ENCODE measurements at places on chromosomes 7 and 10. TPM values are rescaled to one million over a fixed set of nuclear protein-coding genes. Genes with fewer than 3 reads are reported as not detected.

Gene WDR86
- total RNA-seq = not detected

Gene OR9A2
- total RNA-seq = not detected

Gene GPNMB
- total RNA-seq = 6.3 TPM

Gene SMO
- 0.11 TPM for total RNA-seq

Gene SP8
- not detected for total RNA-seq

DNA sequence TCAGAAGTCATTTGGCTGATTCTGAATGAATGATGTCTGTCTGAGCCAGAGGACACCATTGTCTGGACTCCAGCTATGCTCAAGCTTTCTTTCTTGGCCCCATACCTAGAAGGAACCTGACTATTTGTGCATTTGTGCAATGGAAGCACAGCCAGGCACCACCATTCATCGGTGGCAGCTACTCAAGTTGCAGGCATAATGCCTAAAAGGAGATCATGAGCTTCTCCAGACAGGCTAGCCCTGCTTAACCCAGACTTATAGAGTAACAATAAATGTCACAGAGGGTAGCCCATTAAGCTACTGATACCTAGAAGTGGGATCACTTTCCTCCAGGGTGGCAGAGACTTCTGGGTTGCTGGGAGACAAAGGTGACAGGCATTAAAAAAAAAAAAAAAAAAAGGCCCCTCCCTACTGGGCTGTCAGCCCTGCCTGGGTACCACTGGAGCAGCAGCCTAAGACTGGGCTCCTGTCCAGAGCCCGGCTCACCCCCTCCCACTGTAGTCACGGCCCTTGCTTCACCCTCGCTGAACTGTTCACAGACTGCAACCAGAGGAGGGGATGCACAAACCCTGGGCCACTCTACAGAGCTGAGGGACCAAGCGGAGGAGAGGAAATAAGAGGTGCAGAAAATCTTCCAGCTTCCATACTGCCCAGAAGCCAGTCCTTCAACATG is 75.4 kb upstream of the ATP6V0A4 start:
- H3K27me3 ChIP-seq = no peaks in the 10 kb centered on the region
- no peaks in the 10 kb centered on the region for H3K36me3 ChIP-seq

DNA sequence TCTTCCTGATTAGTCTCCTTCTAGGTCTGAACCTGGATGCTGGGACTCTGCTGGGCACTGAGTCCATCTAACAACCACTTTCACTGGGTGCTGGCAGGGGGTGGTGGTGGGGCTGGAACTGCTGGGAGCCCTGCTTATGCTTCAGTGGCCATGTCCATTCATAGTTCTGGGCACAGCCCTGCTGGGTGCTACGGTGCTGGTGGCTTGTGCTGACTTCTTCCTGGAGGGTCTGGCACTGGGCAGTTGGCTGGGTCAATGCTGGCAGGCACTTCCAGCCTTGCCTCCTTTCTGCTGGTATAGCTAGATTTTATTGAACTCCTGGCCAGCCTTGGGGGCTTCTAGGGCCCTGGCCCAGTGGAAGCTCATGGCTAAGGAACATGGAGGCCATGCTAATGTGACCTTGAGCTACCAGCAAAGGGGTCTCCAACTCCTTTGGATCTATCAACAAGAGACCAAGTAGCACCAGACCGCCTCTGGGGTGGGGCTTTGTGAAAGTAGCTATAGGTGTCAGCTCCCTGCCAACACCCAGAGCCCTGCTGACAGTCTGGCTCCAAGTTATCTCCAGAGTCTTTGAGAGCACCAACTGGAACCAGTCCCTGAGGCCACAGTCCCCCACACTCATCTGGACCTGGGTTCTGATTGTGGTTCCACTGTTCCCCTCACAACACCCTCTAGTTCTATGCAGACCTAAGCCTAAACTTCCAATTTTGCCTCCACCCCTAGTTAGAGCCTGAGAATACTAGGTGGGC is 99.6 kb downstream of the MAGI2 start:
- H3K36me3 ChIP-seq = no peaks in the 10 kb centered on the region
- H3K4me3 ChIP-seq = no peak overlapping the region
- no peak for DNase-seq

DNA sequence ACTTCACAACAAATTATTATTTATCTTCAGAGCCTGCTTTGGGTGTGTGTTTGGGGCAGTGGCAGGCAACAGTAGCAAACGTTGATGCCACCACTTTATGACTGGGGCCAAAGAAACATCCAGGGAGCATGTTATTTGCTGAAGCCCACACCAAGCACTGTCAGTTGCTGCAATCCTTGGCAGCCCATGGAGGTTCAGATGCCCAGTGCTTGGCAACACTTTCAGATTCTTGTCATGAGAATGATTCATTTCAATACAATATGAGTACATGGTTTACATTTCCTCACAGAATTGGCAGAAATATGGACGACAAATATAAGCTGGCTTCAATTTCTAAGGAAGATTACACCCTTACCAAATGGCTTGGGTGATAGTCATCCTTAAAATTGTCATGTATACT is 46.5 kb upstream of the GLI3 start:
- H3K27ac ChIP-seq = no peak overlapping the region
- H3K36me3 ChIP-seq = no peaks in the 10 kb centered on the region
- no peak overlapping the region for H3K4me3 ChIP-seq
- H3K27me3 ChIP-seq = no peaks in the 10 kb centered on the region

DNA sequence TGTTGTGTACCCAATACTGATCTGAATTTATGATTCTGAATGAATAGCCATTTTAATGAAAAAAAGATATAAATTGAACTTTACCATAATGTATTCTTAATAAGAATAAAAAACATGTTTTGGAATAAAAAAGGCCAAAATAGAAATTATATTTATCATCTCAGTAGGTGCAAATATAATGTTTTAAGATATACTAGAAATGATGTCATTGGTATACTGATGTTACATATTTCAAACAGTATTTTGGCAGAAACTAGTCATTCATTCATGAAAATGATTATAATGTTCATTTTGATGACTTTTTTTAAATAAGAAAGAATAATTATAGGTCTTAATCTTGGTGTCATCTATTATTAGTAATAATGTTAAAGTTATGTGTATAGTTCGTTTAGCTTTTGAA is 9.2 kb downstream of the PCGF5 start:
- H3K4me3 ChIP-seq = no peak overlapping the region
- no peak for DNase-seq
- H3K27ac ChIP-seq = no peak overlapping the region
- H3K36me3 ChIP-seq = no peaks in the 10 kb centered on the region

DNA sequence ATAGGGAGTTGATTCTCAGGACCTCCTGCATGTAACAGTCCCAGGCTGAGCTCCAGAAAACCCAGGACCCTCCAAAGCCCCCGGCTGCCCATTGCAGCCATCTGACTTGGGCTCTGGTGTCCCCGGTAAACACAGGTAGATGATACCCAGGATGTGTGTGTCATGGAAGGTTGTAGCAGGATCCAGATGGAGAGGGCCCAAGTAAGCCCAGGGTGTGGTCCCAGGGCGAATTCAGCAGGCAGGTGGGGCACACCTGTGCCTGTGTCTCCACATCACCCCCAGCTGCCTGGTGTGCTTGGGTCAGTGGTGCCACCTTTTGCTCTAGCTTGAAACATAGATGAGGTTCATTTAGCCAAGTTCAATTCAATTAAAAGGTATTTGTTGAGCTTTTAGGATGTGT is 524.1 kb downstream of the GLRX3 start:
- no peak overlapping the region for H3K4me3 ChIP-seq
- H3K4me1 ChIP-seq = no peaks in the 10 kb centered on the region
- H3K27me3 ChIP-seq = no peaks in the 10 kb centered on the region
- DNase-seq = no peak

- no peak overlapping the region for H3K27ac ChIP-seq
- H3K36me3 ChIP-seq = no peaks in the 10 kb centered on the region
- no peak overlapping the region for H3K4me3 ChIP-seq
- H3K27me3 ChIP-seq = no peaks in the 10 kb centered on the region
- no peak for DNase-seq
- H3K4me1 ChIP-seq = 0 out of 2 replicates have a peak, but pooled peaks cover under 1% of the 10 kb centered on the region
Measured at GRCh38 chr7:1965579-1966294, 267.0 kb downstream of the MAD1L1 start.

DNA sequence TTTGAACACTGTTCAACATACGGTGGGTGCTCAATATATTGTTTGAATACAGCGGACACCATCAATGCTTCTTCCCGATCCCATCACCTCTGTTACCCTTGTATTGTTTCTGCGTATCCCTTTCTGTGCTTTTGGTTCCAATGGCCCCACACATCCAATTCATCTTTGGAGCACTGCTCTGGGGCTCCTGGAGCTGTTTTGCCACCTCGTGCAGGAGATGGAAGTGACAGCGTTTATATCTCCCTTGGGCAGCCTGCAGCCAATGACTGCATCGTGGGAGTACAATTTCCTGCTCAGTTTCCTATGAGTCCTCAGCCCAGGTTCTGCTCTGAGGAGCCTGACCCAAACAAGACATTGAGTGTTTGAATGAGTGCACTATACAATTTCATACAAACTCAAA is 50.2 kb upstream of the PIK3CG start:
- DNase-seq = no peak
- H3K27me3 ChIP-seq = no peaks in the 10 kb centered on the region
- H3K4me3 ChIP-seq = no peak overlapping the region
- H3K36me3 ChIP-seq = no peaks in the 10 kb centered on the region

DNA sequence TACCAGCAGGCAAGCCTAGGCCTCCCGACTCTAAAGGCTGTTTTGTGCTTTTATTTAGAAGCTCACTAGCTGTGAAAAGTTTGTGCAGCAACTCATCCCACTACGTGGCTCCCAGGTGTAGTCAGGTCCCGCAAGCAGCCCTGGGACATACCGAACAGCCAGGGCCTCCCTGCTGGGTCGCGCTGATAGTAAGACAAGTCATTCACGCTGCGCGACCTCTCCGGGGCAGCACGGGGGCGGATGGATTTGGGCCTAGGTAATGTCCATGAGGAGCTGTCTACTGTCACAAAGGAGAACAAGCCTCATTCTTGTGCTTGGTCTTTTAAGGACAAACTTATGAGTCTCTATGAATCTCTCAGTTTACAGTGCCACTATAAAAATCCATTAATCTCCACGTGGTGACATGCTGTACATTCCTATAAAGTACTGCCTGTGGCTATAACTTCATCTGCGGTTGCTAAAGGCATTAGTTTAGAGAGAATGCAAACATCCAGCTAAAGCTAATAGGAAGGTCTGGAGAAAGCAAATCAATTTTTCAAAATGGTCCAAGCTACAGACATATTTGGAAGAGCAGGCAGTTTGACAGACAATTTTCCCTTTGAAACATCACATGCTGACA is 546.8 kb downstream of the PHTF2 start:
- H3K36me3 ChIP-seq = no peaks in the 10 kb centered on the region
- DNase-seq = no peak
- H3K4me1 ChIP-seq = no peaks in the 10 kb centered on the region
- no peaks in the 10 kb centered on the region for H3K27me3 ChIP-seq

DNA sequence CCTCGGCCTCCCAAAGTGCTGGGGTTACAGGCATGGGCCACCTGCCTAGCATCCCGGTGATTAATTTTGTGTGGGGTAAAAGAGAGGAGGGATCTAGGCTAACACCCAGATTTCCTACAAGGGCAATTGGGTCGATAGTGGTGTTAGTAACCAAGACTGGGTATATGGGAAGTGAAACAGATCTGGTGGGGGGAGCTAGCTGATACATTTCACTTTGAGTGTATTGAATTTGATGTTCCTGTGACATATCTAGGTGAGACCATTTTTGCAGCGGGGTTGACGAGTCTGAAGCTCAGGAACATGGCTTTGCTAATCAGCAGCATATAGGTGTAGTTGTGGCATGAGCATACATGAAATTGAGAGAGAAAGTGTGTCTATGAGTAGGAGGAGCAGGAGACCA is 12.0 kb downstream of the CLCN1 start:
- H3K27me3 ChIP-seq = no peaks in the 10 kb centered on the region
- H3K4me1 ChIP-seq = peaks cover 4% of the 10 kb centered on the region

GRCh38 chr7:66768865-66769832 is 28.6 kb downstream of the RABGEF1 start:
- H3K27me3 ChIP-seq = no peaks in the 10 kb centered on the region
- peak; percentile 54 for DNase-seq
- H3K4me1 ChIP-seq = peaks cover 35% of the 10 kb centered on the region
- peak overlapping the region; percentile 59 for H3K27ac ChIP-seq
- H3K36me3 ChIP-seq = no peaks in the 10 kb centered on the region

- no peaks in the 10 kb centered on the region for H3K36me3 ChIP-seq
- H3K27me3 ChIP-seq = no peaks in the 10 kb centered on the region
- H3K27ac ChIP-seq = no peak overlapping the region
- no peaks in the 10 kb centered on the region for H3K4me1 ChIP-seq
- H3K4me3 ChIP-seq = no peak overlapping the region
- no peak for DNase-seq
Measured at GRCh38 chr10:9362721-9363120, 1308.2 kb downstream of the GATA3 start.

DNA sequence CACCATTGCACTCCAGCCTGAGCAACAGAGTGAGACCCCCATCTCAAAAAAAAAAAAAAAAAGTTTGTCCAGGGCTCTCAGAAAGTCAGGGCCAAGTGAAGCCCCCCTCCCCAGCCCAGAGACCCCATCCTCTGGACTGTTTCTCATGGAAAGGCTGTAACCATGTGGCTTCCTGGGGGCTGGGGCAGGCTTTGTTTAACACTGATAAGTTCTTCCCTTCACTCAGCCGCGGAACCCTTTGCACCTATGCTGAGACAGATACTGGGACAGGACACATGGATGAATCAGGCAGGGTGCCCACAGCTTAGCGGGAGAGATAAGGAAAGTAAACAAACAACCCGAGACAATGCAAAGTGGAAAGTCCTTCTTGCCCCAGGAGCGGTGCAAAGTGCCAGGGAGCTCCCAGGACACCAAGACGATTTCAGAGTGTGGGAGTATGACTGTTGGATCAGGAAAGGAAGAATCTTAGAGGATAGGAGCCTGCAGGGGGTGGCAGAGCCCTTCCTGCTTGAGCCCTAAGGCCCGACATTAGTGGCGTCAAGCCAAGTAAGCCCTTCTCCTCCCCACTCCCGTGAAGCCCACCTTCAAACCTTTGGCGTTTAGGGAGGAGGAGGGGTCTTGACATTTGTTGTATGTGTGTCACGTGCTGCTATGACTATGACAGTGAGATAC is 11.6 kb downstream of the MLXIPL start:
- no peak overlapping the region for H3K4me3 ChIP-seq
- DNase-seq = no peak
- no peaks in the 10 kb centered on the region for H3K4me1 ChIP-seq
- no peak overlapping the region for H3K27ac ChIP-seq
- H3K36me3 ChIP-seq = no peaks in the 10 kb centered on the region

- H3K27me3 ChIP-seq = no peaks in the 10 kb centered on the region
- DNase-seq = peak; percentile 83
- H3K4me1 ChIP-seq = peaks cover 11% of the 10 kb centered on the region
- H3K4me3 ChIP-seq = no peak overlapping the region
Measured at GRCh38 chr7:47228386-47229014, 353.4 kb downstream of the TNS3 start.

DNA sequence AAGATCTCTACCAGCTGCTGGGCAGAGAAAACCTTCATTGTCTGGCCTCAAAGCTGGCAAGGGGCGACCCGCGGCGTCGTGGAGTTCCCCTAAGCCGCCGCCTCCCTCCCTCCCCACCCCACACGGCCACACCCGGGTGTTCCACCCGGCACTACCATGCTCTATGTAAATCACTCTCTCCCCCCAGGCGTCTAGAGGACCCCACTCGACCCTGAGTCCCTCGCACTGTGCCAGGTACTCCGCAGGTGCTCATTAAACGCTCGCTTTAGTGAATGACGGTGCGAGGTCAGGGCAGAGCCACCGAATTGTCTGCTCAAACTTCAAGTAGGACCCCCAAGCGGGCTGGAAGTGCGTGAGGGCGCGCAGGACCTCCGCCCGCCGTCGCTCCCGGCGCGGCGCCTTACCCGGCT is 628 bp downstream of the PARP12 start:
- peak; percentile 53 for DNase-seq
- no peaks in the 10 kb centered on the region for H3K36me3 ChIP-seq
- H3K27me3 ChIP-seq = peaks cover 5% of the 10 kb centered on the region
- H3K4me1 ChIP-seq = peaks cover 21% of the 10 kb centered on the region

Measured in Karpas-422 (cell line).